ENCODE measurements at places on chromosomes 2 and 18. TPM values are rescaled to one million over a fixed set of nuclear protein-coding genes. Genes with fewer than 3 reads are reported as not detected.

Gene RNF103
- 42.5 TPM for total RNA-seq

Gene UNC80
- total RNA-seq: not detected

Gene MALL
- total RNA-seq: 133 TPM

Gene GPR39
- 9.9 TPM for total RNA-seq

Gene KLF7
- total RNA-seq: 21.4 TPM

Gene TFPI
- total RNA-seq: 58.8 TPM

Gene TTC21B
- 4.5 TPM for total RNA-seq

Gene CLEC4F
- not detected for total RNA-seq

Gene SLC11A1
- total RNA-seq: 0.16 TPM

Gene TUBA4B
- 0.26 TPM for total RNA-seq

Gene GKN1
- 0.48 TPM for total RNA-seq

Data from A549 treated with RU486 at 1 μM for 4 hours (cell line).